ENCODE measurements at places on chromosomes 1 and 21. TPM values are rescaled to one million over a fixed set of nuclear protein-coding genes. Genes with fewer than 3 reads are reported as not detected.

Gene CYP4A11
- total RNA-seq = not detected

Gene F13B
- not detected for total RNA-seq

Gene CACHD1
- total RNA-seq = 0.05 TPM

Gene AKNAD1
- total RNA-seq = not detected

Gene LEFTY1
- not detected for total RNA-seq

Gene PALMD
- not detected for total RNA-seq

Gene OR1C1
- total RNA-seq = not detected

Gene OR2T33
- not detected for total RNA-seq

Gene BEST4
- total RNA-seq = 1.3 TPM

Gene OR2L3
- total RNA-seq = not detected

Gene ERICH3
- total RNA-seq = 0.05 TPM

Gene IVL
- total RNA-seq = not detected

Gene BACE2
- total RNA-seq = 2.2 TPM

Gene UBL4B
- not detected for total RNA-seq

Gene GNG4
- total RNA-seq = 0.18 TPM

Gene CASQ2
- total RNA-seq = not detected

Gene ADAMTSL4
- total RNA-seq = 1.4 TPM

Gene PRAMEF11
- not detected for total RNA-seq

Gene SERPINC1
- total RNA-seq = 0.23 TPM

Gene HSPB7
- total RNA-seq = not detected

Gene PFKFB2
- 1.7 TPM for total RNA-seq

Gene KCNT2
- total RNA-seq = not detected

Gene BATF3
- 56.5 TPM for total RNA-seq

Gene KANK4
- total RNA-seq = not detected

Gene MYOC
- not detected for total RNA-seq

Gene F5
- 8.9 TPM for total RNA-seq

Gene BGLAP
- total RNA-seq = 1.5 TPM

Gene KRTAP7-1
- not detected for total RNA-seq

Gene CADM3
- not detected for total RNA-seq

Gene CDCA8
- total RNA-seq = 73.6 TPM

Gene NUAK2
- total RNA-seq = 12.4 TPM

Gene GRIK1
- total RNA-seq = not detected

Gene LCE2A
- total RNA-seq = not detected

Gene DRAXIN
- total RNA-seq = 0.60 TPM

Gene SELENBP1
- total RNA-seq = not detected

Gene IGSF3
- total RNA-seq = 0.48 TPM

Gene HNRNPR
- 179 TPM for total RNA-seq

Data from activated CD4-positive, alpha-beta memory T cell treated with anti-CD3 and anti-CD28 coated beads, Interleukin-2, amount 10 ng/mL, durations not matched to agents 7 days and 5 days (primary cell).